ENCODE measurements at places on chromosomes 16 and 17.

GRCh38 chr16:22325598-22326368, 28.6 kb downstream of the POLR3E start:
- no peak for DNase-seq

GRCh38 chr16:10228779-10229178, 46.6 kb upstream of the GRIN2A start:
- no peak for DNase-seq

- no peak for DNase-seq
Measured at GRCh38 chr16:75457485-75458021, 6.9 kb downstream of the TMEM170A start.

DNA sequence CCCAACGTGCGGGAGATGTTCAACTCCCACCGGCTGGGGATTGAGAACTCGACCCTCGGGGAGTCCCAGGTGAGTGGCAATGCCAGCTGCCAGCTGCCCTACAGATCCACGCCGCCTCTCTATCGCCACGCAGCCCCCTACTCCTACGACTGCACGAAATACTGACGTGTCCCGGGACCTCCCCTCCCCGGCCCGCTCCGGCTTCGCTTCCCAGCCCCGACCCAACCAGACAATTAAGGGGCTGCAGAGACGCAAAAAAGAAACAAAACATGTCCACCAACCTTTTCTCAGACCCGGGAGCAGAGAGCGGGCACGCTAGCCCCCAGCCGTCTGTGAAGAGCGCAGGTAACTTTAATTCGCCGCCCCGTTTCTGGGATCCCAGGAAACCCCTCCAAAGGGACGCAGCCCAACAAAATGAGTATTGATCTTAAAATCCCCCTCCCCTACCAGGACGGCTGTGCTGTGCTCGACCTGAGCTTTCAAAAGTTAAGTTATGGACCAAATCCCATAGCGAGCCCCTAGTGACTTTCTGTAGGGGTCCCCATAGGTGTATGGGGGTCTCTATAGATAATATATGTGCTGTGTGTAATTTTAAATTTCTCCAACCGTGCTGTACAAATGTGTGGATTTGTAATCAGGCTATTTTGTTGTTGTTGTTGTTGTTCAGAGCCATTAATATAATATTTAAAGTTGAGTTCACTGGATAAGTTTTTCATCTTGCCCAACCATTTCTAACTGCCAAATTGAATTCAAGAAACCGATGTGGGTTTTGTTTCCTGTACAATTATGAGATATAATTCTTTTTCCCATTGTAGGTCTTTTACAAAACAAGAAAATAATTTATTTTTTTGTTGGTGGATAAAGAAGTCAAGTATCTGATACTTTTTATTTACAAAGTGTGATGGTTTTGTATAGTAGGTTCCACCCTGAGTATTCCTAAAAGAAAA, 2.3 kb downstream of the FOXC2 start:
- DNase-seq: no peak

DNA sequence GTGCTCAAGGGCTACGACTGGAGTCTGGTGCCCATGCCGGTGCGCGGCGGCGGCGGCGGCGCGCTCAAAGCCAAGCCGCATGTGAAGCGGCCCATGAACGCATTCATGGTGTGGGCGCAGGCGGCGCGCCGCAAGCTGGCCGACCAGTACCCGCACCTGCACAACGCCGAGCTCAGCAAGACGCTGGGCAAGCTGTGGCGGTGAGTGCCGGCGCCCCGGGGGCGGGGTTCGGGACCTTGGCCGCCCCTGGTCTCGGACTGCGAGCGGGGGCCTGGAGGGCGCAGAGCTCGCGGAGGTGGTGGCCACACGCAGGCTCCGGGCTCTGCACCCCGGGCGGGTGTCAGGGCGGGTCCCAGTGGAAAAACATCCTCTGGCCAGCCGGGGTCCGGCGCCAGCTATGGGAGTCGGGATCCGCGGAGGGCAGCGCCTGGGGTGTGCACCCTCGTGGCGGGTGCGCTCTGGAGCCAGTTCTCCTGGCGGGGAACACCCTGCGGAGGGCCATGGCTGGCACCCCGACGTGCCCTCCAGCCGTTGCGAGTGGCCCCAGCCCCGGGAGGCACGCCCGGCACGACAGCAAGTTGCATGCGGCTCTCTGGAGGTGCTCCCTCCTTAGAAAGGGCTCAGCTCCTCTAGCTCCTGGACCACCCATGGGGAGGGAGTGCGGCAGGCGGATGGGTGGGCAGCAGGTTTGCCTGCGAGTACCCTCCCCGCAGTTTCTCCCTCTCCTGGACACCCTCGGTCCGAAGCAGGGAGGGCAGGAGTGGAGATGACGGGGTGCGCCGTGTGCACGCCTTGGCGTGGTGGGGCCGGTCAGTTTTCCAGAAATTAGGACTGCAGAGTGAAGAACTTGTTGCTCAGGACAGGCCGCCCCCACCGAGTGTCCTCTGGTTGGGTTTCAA, 824 bp downstream of the SOX8 start:
- DNase-seq: no peak

DNA sequence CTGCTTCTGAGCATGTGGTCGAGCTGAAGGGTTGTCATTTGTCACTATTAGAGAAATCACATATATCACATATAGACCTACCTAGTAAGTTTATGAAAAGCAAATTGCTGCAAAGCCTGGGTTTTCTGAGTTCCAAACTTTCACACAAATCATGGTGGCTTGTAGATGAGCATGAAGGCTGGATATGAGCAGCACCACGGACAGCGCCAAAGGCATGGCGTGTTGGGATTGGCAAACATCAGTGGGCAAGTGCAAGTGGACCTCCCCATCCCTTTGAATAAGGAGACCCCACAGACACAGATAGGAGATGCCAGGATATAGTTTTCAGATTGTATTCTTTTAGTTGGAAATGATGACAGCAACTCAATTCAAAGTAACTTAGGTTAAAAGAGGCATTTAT, 77.6 kb upstream of the CACNG3 start:
- DNase-seq: no peak

GRCh38 chr17:79272666-79273219, 198.1 kb downstream of the ENGASE start:
- DNase-seq: no peak

GRCh38 chr17:68054296-68054900, 18.9 kb downstream of the KPNA2 start:
- DNase-seq: peak; percentile 45

DNA sequence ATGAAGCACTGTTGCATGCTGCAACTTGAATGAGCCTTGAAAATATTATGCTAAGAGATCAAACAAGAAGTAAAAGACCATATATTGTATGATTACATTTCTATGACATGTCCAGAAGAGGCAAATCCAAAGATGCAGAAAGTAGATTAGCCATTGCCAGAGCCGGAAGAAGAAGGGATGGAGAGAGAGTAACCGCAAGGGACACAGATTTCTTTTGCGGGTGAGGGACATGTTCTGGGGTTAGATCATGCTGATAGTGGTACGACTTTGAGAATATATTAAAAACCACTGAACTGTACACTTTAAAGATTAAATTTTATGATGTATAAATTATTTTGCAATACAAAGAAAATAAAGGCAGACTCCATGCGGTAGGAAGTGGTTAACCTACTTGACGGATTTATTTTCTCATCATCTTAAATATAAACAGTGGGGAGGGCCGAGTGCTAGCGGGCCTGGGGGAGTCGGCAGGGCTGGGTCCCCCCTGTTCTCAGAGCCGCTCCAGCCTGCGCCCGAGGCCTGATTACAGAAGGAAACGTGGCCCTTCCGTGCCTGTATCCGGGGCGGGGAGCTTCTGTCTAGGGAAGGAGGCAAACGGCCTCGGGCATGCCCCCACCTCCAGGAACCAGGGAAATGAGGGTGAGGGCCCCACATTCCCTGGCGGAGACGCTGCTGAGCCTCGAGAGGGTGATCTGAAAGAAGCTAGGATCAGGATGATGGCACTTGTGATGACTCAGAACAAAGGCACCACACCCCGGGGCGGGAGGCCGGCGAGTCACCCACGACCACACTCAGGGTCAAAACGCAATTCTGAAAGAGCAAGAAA, 48.0 kb downstream of the SHCBP1 start:
- peak; percentile 53 for DNase-seq

DNA sequence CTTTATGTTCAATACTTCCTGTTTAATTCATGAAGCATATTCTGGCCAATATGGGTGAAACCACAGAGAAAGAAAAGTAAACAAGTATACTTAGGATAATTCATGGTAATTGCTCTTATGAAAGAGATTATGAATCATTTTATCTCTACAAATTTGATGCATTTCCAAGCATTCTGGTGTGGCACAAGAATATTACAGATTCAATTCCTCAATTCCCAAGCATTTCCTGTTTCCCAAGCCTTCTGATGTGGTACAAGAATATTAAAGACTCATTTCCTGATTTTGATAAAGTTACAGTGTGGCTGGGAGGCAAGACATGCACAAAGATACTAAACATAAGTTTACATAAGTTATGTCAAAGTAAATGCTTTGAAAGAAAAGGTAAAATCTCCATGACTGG, 126.1 kb upstream of the NUDT7 start:
- DNase-seq: peak; percentile 27

- DNase-seq: no peak
Measured at GRCh38 chr16:72908362-72909167, 139.4 kb downstream of the ZFHX3 start.

GRCh38 chr17:82204831-82205719, 7.6 kb downstream of the CCDC57 start:
- DNase-seq: peak; percentile 79

DNA sequence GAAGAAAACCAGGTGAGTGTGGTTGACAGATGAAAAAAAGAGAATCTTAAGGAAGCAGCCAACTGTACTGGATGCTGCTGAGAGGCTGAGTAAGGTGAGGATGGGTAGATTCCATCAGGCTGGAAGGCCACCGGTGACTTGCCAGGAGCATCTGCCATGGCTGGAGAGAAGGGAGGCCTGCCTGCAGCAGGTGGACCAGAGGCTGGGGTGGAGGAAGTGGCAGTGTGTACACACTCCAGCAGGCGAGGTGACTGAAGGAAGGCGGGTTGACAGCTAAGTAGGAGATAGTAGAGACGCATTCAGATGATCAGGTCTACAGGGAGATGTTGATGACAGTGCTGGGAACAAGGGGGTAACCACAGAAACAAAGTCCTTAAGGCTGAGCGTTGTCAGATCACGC, 69.5 kb downstream of the USP43 start:
- no peak for DNase-seq

DNA sequence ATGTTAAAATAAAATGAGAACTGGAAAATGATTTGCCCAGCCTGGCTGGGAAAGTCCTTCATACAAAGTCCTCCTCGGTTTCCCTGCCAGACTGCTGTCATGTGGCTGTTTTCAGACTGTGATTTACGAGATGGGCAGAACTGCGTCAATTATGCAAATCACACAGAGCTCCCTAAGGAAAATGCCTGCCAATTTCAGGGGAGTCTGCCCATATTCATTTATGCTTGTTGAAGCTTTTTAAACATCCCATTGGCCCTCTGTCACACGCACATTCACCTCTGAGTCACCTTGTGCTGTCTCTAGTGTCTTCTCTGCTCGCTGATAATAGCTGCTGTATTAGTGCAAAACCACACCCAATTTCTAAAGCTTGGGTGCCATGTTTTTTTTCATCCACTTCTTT, 81.7 kb upstream of the FAM20A start:
- DNase-seq: no peak

DNA sequence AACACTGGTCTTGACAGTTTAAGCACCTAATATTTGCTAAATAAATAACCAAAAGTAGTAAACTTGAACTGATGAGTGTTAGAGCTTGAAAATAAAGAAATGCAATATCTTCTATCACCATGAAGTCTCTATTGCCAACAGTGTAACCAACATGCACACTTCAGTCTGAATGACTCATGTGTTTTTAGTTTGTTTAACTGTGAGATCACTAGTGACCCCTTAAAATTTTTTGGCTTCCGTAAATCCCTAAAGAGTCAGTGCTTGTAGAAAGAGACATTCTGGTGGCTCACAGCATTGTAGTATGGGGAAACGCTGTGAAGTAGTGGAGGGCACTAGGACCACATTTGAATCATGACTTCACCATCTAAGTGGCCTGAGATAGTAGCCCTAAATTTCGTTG, 341.1 kb downstream of the PMP22 start:
- DNase-seq: peak; percentile 34

- DNase-seq: no peak
Measured at GRCh38 chr17:79650283-79650682, 39.4 kb upstream of the RBFOX3 start.

GRCh38 chr16:28059841-28060575, 3.5 kb downstream of the GSG1L start:
- no peak for DNase-seq
